ENCODE measurements at places on chromosomes 5 and 9.

GRCh38 chr9:99103054-99103895 is 1.6 kb upstream of the TGFBR1 start:
- no peak for DNase-seq

DNA sequence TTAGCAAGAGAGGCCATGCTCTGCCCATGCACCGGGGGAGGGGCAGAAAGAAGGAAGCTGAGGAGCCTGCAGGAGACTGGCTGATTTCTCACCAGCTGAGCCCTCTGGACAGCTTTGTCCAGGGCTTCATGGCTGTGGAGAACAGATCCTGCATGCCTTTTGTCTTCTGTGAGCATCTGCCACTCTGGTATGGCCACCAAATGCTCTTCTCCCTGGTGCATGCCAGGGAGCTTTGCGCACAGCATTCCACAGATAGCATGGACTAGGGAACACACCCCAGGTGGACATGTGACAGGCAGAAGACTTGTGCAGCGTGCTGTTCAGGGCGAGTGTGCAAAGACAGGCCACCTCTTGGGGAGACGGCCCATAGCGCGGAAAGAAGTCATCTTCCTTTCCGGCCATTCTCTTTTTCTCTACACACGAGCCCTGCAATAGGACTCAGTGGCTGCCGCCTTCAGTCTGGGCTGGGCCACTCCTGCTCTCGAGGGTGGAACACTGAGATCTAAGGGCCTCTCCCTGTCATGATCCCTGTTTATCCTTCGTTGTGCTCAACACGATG is 56.7 kb downstream of the GADD45G start:
- no peak for DNase-seq

DNA sequence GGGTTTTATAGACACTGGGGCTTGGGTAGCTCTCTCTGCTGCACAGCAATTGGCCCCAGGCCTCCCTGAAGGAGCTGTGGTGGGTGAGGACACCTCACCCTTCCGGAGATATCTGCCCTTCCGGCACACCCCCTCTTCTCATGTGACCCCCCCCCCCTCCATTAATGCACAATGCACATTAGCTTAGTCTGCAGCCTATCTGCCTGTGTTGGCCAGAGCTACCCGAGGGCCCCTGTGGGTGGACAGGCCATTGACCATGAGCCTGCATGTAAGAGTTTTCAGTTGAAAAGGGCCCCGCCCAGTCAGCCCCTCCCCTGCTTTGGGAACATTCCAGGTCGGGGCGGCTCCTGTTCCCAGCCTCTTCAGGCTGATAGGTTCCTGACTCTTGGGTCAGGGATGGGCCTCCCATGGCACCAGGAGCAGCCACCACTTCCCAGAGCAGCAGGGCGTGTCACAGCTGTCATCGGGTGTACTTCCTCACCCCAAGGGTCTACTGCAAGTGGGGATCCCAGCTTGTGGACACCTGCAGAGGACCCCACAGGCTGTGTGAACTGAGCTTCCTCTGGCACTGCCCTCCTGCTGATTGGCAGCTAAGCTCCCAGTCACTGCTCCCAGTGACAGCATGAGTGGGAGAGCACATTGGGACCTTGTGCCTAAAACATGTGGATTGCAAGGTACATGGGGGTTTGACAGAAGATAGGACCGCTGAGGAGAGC is 17.8 kb downstream of the PHF2 start:
- DNase-seq = no peak

- no peak for DNase-seq
Measured at GRCh38 chr5:4531756-4532704, 608.1 kb upstream of the ADAMTS16 start.

GRCh38 chr9:126499005-126499910 is 114.5 kb upstream of the LMX1B start:
- peak; percentile 57 for DNase-seq

DNA sequence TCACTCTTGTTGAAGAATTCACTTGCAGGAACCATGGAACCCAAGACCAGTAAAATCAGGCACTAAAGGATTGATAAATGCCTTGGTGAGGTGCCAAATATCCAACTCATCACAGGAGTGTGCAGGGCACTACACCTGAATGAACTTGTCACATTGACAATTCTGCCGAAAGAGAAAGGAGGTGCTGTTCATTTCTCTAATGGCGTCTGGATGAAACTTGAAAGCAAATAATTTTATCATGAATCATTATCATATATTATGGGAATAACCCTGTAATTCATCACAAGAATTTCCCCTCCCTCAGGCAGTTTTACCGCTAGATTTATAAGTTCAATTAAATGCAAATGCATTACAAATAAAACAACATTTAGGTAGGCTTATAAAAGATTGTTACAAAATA is 360.0 kb downstream of the GLIS3 start:
- DNase-seq = no peak

- no peak for DNase-seq
Measured at GRCh38 chr9:116491659-116492058, 195.4 kb upstream of the TRIM32 start.

DNA sequence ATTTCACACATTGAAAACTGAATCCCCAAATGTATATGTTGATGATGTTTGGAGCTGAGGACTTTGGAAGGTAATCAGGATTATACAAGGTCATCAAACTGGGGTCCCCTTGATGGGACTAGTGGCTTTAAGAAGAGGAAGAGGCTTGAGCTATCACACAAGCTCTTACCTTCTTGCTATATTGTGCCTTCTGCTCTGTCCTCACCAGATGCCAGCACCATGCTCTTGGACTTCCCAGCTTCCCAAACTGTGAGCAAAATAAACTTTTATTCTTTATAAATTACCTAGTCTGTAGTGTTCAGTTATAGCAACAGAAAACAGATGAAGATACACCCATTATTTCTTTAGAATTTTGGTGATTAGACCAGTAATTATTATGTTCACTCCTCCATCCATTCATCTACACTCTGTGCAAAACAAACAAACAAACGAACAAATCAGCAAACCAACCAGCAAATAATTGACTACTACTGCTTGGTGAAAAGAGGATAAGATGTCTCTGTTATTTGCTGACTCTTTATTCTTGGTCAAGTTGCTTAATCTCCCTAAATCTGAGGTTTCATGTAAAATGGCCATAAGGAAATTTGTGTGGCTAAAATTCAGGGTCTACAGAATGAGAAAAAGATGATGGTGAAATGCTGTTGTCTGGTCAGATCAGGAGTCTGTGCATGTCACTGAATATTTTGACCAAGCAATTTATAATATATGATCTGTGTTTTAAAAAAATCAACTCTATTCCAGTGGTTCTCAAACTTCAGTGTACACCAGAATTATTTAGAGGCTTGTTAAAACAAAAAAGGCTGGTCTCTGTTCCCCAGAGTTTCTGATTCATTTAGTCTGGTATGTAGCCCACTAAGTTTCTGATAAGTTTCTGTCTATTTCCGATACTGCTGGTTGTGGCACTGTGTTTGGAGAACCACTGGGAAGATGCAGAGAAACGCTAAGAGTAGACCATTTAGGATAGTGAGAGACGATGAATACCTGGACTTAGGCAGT is 854.1 kb downstream of the MAT2B start:
- DNase-seq = no peak

DNA sequence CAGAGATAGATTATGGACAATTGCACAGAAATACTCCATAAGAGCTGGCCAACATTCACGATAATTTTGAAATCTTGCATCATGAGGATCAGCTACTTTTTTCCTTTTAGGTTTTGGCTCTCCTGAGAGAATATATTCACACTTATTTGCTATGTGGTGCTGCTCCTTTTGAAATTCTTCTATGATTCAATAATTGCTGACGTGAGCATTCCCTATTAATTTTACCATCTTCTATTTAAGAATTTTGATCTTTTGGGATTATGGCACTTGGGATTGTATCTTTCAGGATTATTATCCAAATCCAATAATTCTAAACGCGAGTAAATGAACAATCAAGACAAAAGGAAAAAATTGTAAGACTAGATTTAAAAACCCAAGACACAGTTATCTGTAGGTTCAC is 358.8 kb downstream of the ELAVL2 start:
- DNase-seq = no peak

GRCh38 chr9:93108291-93109041 is 12.4 kb downstream of the CARD19 start:
- no peak for DNase-seq

GRCh38 chr9:37017546-37017945 is 16.5 kb downstream of the PAX5 start:
- no peak for DNase-seq

- peak; percentile 21 for DNase-seq
Measured at GRCh38 chr9:99368341-99369326, 146.6 kb downstream of the SEC61B start.

- peak; percentile 71 for DNase-seq
Measured at GRCh38 chr5:138752341-138752950, 779 bp upstream of the CTNNA1 start.

GRCh38 chr9:120916588-120916987 is 10.0 kb downstream of the TRAF1 start:
- DNase-seq = no peak

GRCh38 chr5:56732121-56732520 is 83.2 kb upstream of the MAP3K1 start:
- no peak for DNase-seq

- DNase-seq = peak; percentile 73
Measured at GRCh38 chr5:190366-191035, 794 bp upstream of the LRRC14B start.

DNA sequence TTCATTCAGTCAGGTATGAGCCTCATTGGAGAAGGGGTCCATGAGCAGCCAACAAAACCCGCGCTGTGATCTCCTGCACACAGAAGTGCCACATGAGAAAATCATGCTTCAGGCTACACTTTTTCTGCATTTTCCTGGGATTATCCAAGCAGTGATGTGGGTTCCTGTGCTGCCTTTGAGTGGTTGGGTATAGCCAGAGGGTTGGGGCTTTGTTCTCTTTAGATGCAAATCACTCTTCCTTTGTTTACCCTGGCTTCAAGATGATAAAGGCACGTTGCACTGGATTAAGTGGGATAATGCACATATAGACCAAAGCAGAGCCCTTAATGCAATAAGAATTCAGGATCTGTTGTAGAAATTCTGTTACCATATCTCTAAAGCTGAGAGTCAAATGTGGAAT is 18.7 kb downstream of the ECM2 start:
- DNase-seq = no peak

GRCh38 chr9:118918180-118918579 is 451.1 kb downstream of the BRINP1 start:
- no peak for DNase-seq

DNA sequence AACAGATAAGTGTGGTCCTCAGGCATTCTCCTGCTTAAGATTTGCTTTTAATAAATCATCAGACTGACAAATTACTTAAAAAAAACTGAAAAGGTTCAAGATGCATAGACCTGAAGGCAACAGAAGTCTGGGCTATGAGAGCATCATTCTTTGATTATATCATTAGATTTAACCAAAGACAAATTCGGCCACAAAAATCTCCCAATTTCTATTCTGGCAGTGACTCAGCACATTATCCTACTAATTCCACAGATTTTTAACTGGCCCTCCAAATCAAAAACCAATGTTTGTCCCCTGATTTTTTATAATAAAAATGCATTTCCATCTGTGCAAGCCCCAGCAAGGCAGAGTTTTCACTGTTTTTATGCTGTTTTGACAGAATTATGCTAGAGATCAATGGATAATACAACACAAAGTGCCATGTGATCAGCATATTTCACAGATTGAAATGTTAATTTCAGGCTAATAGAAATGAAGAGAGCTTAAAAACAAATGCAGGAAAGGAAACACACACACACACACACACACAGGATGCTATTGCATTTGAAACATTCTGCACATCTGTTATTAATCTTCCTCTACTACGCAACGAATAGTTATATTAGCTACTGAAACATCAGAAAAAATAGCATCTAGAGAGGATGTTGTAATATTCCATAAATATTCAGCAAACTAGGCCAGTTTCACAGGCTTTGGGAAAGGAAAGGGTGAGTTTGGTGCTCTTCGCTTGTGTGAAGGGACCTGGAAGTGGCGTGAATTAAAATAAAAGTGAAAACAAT is 177.6 kb upstream of the ST8SIA4 start:
- no peak for DNase-seq

- DNase-seq = no peak
Measured at GRCh38 chr5:133514456-133514855, 97.9 kb downstream of the FSTL4 start.

DNA sequence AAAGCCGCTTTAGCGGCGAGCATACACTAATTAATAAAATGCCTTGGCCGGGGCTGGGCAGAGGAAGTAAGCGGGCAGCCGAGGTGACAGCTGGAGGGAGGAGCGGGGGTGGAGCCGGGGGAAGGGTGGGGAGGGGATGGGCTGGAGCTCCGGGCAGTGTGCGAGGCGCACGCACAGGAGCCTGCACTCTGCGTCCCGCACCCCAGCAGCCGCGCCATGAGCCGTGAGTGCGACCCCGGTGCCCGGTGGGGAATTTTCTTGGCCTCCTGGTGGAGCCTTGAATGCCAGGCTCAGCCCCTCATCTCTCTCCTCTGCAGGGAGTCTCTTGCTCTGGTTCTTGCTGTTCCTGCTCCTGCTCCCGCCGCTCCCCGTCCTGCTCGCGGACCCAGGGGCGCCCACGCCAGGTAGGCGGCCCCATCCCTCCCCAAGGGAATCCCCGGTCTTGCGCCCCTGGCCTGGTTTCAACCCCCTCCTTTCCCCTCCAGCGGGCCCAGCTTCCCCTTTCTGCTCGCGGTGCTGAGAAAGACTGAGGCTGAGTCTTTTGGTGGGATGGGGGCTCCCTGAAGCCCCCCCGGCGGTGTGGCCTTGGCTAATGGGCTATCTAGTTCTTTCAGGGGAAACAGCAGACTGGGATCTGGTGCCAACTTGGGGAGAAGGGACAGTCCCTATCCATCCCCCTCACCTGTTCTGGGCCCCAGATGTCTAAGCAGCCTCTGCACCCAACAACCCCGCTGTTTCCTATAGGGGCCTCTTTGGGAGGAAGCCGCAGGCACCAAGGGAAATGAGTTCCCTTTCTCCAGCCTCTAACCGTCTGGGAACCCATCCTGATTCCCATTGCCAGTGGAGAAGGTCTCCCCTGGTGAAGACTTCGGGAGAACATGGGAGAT is at the start of gene PTGS1:
TSS of gene PTGS1 (plus strand) at position 156 of the 887 bp plus-strand sequence. CDS start at position 217, 61 bp downstream.
- DNase-seq = peak; percentile 45

DNA sequence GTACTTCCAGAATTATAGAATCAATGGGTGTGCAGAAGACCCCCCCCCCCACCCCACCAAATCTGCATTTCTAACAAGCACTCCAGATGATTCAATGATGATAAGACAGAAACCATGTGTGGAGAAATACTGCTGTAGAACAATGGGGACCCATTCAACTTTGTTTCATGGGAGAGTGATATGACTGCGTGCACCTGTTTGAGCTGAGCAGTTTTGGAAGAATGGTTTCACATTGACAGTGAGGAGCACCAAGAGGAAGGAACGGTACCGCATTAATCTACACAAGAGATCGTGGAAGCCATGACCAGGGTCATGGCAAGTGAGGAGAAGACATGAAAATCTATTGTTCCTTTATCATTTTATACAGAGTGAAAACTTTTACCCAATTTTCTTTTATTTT is 202.7 kb downstream of the CD180 start:
- peak; percentile 39 for DNase-seq

- no peak for DNase-seq
Measured at GRCh38 chr9:95509851-95510708, 6.7 kb downstream of the PTCH1 start.

DNA sequence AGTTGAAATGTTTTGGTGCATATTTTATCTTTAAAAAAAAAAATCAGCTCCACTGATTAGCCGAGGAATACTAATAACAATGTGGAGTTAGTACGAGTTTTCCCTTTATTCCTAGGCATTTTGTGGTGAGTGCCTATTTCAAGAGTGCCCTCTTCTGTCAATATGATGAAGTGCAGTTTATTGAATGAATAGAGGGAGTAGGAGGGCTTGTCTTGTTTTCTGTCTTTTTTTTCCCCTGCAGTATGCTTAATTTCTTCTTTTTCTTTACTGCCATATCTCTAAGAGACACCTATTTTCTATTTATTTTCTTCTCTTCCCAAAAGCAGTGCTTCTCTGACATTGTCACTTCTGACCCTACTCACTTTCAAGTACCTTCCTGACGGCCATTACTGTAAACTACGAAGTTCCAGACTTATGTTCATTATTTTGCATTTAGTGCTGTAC is 169.6 kb upstream of the PITX1 start:
- DNase-seq = peak; percentile 42

All from NCI-H526 (cell line).